ENCODE measurements at places on chromosomes 6 and 20.

DNA sequence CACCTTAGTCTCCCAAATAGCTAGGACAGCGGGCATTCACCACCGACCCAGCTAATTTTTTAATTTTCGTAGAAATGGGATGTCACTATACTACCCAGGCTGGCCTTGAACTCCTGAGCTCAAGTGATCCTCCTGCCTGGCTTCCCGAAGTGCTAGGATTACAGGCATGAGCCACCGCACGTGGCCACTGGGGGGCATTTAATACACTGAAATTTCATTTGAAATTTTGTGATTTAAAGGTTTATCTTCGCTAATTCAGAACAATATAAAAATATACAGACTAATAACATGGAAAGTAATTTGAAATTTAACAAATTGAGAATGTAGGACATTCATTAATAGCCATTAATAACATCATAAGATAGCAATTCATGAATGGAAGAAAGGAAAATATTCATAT, 20.5 kb upstream of the TBC1D32 start:
- ATAC-seq = no peak

DNA sequence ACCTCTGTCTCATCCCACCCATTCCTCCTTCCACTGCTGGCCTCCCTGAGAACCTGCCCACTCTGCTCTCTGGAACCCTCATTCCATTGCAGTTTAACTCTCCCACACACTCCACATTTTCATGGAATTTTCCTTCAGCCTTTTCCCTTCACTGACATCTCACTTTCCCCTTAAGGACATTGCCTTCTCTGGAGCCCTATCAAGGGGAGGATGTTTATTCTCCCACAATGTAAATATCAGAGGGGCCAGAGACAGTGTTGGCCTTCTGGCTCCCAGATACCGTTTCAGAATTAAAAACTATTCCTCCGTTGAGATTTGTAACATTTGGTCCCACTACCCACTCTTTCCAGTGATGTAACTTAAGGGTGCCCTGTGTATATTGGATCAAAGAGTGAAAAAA, 199.5 kb upstream of the KCNK16 start:
- ATAC-seq = no peak

- ATAC-seq = no peak
Measured at GRCh38 chr6:46821458-46821881, 28.3 kb downstream of the MEP1A start.

- no peak for ATAC-seq
Measured at GRCh38 chr20:277496-277781, 13.1 kb downstream of the C20orf96 start.

DNA sequence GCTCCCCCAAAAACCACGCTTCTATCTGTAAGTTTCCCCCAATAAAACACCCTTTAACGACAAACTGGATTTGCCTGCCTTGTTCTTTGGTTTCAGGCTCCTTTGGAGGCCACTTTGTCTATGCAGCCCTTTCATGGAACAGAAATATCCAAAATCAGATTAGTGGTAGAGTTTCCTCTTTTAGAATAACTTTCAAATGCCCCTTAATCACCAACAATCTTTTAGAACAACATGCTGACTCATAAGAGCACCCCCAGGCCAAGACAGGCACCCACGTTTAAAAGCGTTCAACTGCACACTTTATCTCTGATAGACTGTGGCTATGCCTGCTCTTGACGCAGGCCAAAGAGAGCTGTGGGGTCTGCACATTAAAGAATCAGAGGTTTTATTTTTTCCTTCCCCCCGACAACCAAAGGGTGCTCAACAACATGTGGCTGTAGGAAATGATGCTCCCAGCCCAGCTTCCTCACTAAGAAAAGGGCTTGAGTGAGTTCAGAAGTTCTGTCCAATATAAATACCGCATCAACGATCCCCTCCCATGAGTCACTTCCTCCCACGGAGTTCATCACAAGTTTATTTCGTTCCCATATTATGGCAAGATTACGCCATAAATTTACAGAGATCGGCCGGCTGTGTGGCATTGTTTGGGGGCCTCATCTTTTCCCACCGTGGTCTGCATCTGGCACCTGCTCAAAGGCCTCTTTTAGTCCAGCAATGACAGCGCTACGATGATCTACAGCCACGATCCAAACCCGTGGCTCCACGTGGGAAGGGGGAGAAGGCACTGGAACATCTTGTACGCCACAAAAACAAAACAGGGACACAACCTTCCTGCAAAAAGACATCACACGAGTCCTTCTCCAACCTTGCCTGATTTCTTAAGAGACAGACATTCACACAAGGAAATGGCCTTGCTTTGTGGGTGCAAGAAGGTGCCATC, 88.8 kb upstream of the NFATC2 start:
- ATAC-seq = no peak

DNA sequence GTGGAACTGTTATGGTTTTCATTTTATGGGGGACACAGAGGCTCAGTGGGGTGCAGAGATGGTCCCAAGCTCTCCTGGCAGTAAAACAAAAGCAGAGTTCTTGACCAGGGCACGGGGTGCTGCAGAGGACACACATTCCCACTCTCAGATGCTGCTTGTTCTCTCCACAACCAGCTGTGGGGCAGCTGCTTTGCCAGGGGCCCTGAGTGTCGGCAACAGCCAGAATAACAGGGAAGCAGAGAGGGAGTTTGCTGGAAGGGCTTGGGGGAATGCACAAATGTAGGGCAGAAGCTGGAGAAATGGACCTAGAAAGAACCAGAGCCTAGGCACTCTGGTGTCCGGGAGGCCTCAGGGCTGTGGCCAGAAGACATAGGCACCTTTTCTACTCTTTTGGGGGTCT, 93.7 kb downstream of the CDH26 start:
- ATAC-seq = no peak

- no peak for ATAC-seq
Measured at GRCh38 chr6:50653253-50653652, 60.1 kb upstream of the TFAP2D start.

DNA sequence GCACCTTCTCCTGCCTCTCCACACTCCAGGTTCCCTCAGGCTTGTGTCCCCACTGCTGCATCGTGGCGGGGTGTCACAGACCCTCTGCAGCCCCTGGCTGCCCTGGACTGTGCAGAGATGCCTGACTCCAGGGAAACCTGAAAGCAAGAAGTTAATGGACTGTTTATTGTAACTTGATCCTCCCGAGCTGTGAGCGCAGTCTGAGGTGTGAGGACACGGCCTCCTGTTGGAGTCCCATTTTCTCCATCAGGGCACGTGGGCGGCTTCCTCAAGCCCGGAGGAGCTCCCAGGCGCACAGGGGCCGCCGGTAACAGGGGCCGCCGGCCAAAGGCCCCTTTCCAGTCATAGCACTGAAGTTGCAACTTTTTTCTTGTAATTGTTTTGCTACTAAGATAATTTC, 16.9 kb downstream of the RBM38 start:
- ATAC-seq = no peak

GRCh38 chr6:153392156-153392555, 261.1 kb upstream of the RGS17 start:
- ATAC-seq = no peak

DNA sequence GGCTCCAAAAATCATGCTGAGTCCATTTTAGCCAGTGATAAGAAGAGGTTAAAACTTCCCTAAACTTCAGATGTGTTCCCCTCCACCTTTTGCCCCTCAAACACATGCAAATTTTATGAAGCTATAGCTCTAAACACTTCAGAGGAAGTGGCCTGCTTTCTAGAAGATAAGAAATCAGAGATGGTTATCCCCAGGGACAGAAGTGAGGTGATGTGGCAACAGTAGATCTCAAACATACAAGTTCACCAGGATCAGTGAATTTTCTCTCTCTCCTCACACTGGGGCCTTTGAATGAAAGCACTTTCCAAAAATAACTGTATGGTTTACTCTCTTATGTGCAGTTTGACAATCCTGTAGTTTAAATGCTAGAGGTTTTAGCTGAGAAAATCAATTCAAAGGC, 332.0 kb downstream of the BTBD9 start:
- ATAC-seq = no peak

DNA sequence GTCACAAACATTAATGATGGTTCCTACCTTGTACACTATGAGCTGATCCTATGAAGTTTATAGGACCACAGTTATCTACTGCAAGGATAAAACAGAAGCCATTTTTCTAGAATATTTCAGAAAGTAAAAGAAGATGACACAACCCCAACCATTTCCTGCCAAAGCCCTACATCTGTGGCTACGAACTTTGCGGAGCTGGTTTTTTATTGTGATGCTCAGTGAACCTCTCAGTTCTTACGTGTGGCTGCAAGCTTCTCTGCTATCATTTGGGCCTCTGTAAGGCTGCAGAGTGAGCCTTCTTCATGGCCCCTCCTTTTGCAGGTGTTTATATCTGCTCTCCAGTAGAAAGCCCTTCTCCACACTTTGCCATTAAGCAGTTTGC, 17.8 kb upstream of the TAGAP start:
- ATAC-seq = no peak

GRCh38 chr6:82494367-82494766, 130.8 kb downstream of the TPBG start:
- no peak for ATAC-seq

DNA sequence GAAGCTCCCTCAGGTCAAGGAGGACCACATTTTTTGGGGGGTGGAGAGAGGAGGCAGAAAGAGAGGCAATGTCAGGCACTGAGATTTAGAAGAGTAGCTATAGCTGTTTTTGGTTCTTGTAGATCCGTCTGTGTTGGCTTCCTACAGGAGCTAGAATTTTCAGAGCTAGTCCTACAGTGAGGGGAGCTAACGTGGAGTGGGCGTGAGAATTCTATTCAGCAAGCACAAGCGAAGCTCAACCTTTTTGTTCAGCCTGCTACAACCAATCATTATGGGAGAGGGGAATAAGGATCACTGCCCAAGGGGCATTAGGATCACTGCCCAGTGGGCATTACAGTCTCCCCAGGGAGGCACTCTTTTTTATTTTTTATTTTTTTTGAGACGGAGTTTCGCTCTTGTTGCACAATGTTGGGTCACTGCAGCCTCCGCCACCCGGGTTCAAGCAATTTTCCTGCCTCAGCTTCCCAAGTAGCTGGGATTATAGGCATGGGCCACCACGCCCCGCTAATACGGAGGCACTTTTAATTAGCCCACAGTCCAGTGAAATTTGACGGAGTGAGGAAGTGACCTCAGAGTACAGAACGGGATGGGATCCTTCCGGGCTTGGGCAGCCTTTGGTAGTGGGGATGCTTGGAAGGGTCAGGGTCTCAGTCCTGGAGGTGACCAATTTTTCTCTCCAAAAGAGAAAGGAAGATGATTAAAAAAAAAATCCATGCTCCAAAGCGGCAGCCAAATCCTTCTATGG, 1.1 kb upstream of the PANK2 start:
- ATAC-seq = peak; percentile 1

DNA sequence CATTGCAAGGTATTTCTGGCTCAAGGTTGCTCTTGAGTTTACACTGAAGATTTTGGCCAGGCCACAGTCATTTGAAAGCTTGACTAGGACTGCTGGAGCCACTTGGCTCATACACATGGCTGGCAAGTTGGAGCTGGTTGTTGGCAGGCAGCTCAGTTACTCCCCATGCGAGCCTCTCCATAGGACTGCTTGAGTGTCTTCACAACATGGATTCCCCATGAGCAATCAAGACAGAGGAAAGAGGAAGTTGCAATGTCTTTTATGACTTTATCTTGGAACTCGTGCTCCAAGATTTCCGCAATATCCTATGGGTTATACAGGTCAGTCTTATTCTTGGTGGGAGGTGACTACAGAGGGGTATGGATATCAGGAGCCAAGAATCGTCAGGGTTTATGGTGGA, 1.4 kb upstream of the MANBAL start:
- ATAC-seq = no peak

All from motor neuron (in vitro differentiated cells).